Activated CD4-positive, alpha-beta T cell treated with anti-CD3 and anti-CD28 coated beads, Interleukin-2, amount 50 U/mL, for 4 hours (primary cell): ENCODE measurements at places on chromosomes 5 and 9.

GRCh38 chr5:9498541-9499497 lies 47.1 kb downstream of the SEMA5A start:
- no peak for DNase-seq

DNA sequence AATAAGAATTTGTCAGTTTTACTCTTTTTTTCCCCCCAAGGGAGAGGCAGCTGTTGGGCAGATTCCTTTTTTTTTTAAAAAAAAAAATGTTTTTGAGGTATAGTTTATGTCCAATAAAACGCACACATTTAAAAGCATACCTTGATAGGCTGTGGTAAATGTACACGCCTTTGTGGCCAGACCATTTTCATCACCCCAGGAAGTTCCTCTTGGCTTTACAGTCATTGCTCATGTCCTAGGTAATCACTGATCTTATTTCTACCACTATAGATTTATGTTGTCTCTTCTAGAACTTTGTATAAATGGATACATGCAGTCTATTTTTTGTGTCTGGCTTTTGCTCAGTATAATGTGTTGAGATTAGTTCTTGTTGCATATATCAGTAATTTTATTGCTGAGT lies 9.8 kb downstream of the SUB1 start:
- DNase-seq = no peak

- no peak for DNase-seq
These were observed 19.5 kb downstream of the C5orf52 start for GRCh38 chr5:157690690-157691433.

DNA sequence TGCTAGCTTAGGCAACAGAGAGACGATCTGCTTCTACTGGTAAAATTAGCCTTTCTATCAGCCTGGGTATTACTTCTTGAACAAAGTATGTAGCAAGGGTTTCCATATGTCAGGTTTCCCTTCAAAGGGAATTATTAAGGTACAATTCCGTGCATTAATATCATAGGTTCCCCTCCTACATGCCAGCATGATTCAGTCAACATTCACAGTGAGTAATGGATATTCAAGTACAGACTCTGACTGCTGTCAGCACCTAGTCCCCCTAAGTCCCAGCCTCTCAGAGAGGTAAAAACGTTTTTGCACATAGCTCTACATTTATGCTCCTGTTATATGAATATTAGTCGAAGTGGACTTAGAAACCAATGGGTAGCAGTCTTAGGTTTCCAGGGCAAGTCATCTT lies 322.4 kb upstream of the CCNG1 start:
- no peak for DNase-seq

DNA sequence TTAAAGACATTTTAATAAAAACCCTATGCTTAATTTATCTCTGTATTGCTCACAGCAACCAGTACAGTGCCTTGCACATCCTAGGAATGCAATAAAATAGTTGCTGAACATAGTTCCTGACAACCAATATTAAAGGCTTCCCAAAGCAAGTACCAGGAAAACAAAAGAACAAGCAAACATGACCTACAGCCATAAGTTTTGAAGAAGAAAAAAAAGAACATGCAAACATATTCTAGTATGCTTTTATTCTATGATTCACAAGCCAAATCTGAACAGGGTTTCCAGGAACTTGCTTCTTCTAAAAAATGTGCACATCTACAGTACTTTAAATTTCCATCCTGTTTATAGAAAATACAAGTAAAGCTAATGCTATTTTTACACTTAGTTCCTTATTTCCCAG lies 4.5 kb downstream of the CEMIP2 start:
- no peak for DNase-seq

DNA sequence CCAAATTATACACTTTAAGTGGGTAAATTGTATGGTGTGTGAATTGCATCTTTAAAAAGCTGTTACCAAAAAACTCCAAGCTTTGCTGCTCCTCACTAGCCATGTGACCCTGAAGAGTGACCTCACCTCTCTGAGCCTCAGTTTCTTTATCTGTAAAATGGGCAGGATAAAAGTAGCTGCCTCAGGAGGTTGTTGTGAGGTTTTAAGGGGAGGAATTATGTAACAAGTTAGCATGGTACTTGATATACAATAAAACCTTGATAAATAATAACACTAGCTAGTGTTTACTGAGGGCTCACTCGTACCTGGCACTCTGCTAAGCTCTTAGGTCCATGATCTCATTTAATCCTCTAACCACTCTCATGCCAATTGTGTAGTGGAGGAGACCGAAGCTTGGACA lies 19.0 kb upstream of the PHF19 start:
- DNase-seq = no peak

GRCh38 chr5:9691261-9691660 lies 61.1 kb upstream of the TAS2R1 start:
- no peak for DNase-seq

DNA sequence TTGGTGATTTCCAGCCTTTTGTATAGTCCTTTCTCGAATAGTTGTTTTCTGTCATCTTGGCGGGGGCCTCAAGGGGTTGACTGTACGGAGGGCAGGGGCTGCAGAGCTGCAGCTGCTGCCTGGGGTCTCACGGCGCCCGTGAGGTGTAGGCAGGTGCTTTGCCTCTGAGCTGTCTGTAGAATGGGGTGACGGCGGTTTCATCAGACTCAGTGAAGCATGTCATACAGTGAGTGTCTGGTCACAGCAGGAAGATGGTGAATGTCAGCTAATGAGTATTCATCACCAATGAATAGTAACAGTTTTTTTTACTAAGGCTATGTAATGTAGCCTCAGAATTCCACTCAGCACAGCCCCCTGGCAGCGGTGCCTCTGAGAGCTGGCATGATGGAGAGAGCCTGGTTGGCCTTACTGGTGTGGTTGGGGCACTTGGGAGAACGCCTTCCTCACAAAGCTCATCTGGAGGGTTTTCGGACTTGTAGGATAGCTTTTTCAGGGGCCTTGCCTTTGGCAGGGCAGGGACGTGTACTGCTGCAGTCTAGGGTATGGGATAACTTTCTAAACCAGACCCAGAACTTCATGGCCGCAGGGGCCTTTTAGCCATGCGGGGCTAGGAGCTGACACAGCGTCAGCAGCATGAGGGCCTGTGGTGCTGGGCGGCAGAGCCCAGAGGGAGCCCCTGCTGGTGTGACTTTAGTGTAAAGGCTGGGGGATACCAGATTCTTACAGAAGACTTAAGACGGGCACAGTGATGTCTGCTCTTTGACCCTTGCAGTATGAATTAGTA lies 15.0 kb downstream of the TENT4A start:
- DNase-seq = no peak

DNA sequence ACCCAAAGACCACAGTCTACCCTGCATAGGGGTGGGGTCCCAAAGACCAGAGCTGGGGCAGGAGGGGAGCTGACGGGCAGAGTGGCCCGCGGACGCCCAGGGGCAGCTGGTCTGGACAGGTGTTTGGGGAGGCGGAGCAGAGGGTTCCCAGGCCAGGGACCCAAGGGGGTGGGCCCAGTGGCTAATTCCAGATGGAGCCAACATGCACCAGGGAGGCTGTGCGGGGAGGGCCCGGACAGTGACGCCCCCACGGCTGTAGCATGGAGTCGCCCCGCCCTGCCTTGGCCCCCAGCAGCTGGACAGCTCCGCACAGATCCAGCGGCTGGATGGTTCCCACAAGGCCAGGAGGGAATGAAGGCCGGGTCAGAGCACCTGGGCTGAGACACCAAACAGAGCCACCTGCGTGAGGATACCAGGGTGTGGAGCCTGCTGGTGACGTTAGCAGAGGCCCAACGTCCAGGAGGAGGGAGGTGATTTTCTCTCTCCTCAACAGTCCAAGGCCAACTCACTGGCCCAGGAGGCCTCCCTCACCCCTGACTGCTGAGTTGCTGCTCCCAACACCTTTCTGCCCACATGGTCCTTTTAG lies 55.3 kb upstream of the EGFL7 start:
- no peak for DNase-seq

DNA sequence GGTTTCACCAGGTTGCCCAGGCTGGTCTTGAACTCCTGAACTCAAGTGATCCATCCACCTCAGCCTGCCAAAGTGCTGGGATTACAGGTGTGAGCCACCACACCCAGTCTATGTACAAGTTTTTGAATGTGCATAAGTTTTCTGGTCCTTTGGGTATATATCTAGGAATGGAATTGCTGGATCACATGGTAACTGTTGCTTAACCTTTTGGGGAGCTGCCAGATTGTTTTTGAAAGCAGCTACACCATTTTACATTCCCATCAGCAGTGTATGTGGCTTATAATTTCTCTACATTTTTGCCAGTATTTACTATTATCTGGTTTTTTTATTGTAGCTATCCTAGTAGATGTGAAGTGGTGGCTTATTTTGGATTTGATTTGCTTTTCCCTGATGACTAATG lies 8.9 kb upstream of the LNPEP start:
- DNase-seq = no peak

- DNase-seq = no peak
These were observed 445.0 kb upstream of the KIF2A start for GRCh38 chr5:61860978-61861377.

- DNase-seq = no peak
These were observed 48.3 kb downstream of the ASS1 start for GRCh38 chr9:130493021-130493420.

GRCh38 chr9:36823934-36824333 lies 210.1 kb downstream of the PAX5 start:
- no peak for DNase-seq

- no peak for DNase-seq
These were observed 168.5 kb downstream of the PALM2AKAP2 start for GRCh38 chr9:109948453-109948852.

DNA sequence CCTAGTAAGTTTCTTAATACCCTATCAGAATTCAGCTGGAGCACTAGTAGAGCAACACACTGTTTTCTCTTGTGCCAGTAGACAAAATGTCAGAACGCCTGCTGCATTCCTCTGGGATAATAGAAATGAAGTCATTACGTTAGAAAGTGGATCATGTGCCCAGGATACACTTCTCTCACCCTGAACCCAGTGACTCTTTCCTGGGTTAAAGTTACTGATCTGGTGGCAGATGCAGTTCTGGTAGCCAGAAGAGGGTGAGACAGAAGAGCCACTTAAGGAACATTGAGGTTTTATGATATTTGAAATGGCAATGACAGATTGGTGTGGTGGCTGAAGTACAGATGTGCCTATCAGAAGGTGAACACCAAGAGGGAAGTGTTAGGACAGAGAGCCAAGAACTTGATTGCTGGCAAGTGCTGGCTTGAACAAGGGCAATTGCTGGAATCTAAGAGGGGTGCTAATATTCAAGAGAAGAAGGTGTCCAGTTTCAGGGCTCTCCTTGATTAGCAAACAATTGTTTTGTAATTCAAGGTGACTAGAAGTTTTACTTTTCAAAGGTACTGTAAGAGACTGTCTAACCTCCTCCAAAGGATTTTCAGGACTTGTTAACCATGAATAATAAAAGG lies 93.7 kb upstream of the ERBIN start:
- DNase-seq = no peak

DNA sequence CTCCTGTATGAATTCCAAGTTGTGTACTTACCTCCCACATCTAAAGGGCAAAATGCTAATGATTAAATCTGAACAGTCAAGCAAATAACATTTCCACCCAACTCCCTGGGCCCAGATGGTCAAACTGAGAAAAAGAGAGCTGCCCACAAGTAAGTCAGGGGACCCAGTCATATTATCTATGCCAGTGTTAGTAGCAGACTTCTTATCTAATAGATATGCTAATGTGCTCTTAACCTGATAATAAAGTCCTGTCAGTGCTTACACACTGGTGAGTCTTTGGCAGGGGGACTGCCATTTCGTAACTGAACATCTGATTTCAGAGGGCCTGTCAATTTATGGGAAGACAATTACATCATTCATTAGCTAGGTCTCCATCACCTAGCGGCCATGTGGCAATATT lies 292.3 kb upstream of the WWC1 start:
- no peak for DNase-seq

- DNase-seq = no peak
These were observed 155.5 kb downstream of the PALM2AKAP2 start for GRCh38 chr9:109935406-109936087.

DNA sequence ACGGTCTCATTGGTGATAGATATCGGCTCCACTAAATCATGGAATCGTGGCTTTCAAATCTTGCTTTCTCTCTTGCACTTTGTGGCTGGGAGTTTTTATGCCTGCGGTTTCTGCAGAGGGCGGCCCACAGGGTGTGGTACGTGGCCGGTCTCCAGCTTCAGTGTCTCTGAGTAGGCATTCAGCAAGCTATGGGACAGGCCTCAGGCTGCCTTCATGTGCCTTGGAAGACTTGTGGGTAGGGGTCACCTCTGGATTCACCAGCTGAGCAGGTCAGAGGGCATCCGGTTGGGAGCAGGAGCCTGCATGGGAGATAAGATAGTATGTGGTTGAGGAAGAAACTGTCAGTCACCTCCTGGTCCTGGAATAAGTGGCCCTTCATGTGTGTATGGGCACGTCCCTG lies 47.7 kb downstream of the AMBP start:
- DNase-seq = no peak

GRCh38 chr5:134524826-134525682 lies at the start of gene JADE2:
Gene JADE2, plus strand, starts transcription at chr5:134525670. Its CDS starts 10,188 bp downstream, at chr5:134535858.
- DNase-seq = peak; percentile 76

DNA sequence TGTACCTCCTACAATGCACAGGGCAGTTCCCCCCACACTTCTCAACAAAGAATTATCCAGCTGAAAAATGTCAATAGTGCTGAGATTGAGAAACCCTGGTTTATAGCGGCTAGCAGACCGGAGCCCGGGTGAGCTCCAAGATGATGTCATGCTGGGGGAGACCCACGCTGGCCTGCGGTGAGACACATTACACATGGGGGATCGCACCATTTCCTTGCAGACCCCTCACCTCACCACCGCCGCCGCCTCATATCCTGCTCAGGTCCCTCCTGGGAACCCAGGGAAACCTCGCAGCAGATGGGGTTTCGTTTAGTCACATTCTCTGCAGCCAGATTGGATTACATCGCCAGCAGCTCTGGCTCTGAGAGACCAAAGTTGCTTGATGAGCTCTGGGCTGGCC lies 14.7 kb upstream of the TNC start:
- DNase-seq = no peak

- no peak for DNase-seq
These were observed 1162.6 kb upstream of the C9orf72 start for GRCh38 chr9:28735738-28736342.

DNA sequence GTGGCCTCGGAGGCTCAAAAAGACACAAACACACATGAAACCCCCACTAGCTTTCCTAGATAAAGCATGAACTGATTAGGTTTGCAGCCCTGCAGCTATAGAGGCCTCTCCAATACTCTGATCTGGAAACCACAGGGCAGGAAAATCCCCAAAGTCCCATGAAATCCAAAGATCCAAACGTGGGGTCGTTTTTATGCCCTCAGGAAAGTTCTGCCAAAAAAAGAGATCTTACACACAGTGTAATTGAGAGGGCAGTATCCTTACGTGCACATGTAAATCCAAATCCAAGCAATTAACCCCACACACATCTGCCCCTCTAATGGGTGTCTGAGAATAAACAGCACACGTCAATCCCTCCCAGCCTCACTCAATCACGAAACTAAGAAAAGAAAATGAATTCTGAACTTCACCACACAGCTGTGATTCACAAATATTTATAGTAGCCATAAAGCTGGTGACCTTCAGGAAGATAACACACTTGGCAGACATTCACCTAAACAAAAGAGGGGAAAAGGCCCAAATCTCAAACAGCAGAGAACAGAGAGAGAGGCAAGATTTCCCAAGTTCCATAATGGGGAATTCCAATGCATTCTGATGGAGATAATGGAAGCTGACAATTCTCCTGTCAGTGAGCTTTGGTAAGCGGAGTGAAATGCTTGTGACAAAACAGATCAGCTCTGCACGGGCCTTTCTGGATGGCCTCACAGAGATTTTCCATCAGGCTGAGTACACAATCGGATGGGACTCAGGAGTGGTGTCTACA lies 114.2 kb downstream of the SEMA5A start:
- DNase-seq = no peak
